ENCODE measurements at places on chromosomes 6 and 20. TPM values are rescaled to one million over a fixed set of nuclear protein-coding genes. Genes with fewer than 3 reads are reported as not detected.

DNA sequence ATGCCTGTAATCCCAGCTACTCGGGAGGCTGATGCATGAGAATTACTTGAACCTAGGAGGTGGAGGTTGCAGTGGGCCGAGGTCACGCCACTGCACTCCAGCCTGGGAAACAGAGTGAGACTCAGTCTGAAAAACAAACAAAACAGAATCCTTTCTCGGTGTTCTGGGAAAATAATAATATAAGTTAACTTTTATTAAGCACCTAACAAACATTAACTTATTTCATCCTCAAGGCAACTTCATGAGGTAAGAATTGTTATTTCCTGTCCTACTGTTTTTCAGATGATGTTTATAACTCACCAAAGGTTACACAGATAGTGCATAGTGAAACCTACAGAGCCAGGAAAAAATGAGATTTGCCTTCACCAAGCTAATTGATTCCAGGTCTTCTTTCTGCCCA lies 221.4 kb downstream of the PHACTR1 start:
- H3K4me3 ChIP-seq = no peak overlapping the region
- H3K27ac ChIP-seq = no peak overlapping the region
- no peaks in the 10 kb centered on the region for H3K27me3 ChIP-seq
- no peak for DNase-seq
- no peaks in the 10 kb centered on the region for H3K4me1 ChIP-seq
- H3K36me3 ChIP-seq = no peaks in the 10 kb centered on the region

- no peaks in the 10 kb centered on the region for H3K27me3 ChIP-seq
- H3K27ac ChIP-seq = no peak overlapping the region
- no peak overlapping the region for H3K4me3 ChIP-seq
- H3K36me3 ChIP-seq = no peaks in the 10 kb centered on the region
These were observed 6.2 kb downstream of the DUSP22 start for GRCh38 chr6:298233-299103.

DNA sequence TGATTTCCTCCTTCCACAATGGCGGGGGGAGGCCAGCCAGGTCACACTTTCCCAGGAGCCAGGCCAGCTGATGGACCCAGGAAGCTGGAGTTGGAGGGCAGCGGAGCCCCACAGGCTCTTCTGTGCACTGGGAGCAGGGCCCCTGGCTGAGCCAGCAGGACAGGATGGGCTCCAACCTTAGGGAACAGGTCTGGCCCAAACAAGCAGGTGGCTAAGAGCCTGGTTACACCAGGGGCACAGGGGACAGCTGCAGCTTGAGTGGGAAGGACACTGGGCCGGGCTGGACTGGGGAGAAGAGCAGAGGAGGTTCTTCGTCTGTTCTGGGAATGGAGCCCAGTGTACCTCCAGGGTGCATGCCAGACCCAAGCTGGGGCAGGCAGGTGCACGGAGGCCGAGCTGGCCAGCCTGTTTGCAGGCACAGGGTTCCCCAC lies 102.3 kb downstream of the DLL1 start:
- no peak for DNase-seq
- no peaks in the 10 kb centered on the region for H3K36me3 ChIP-seq
- H3K4me1 ChIP-seq = no peaks in the 10 kb centered on the region
- H3K27me3 ChIP-seq = no peaks in the 10 kb centered on the region
- H3K4me3 ChIP-seq = no peak overlapping the region

DNA sequence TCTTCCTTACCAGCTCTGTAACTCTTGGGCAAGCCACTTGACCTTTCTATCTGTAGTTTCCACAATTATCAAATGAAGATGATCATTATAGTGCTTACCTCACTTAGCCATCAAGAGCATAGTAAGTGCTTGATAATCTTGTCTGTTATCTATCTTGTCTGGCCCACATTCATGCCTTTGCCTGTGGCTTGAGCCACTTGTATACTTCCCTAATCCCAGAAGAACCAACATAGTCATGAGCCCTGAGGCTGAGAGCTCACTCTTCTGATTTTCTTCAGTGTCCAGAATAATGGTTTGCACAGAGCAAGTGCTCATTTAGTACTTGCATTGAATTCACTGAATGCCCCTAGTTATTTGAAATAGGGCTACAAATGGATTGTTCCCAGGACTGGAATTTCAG lies 108.2 kb downstream of the SASH1 start:
- H3K27me3 ChIP-seq = no peaks in the 10 kb centered on the region
- peaks cover 7% of the 10 kb centered on the region for H3K36me3 ChIP-seq
- H3K27ac ChIP-seq = no peak overlapping the region
- H3K4me3 ChIP-seq = no peak overlapping the region
- peaks cover 4% of the 10 kb centered on the region for H3K4me1 ChIP-seq
- peak; percentile 11 for DNase-seq

DNA sequence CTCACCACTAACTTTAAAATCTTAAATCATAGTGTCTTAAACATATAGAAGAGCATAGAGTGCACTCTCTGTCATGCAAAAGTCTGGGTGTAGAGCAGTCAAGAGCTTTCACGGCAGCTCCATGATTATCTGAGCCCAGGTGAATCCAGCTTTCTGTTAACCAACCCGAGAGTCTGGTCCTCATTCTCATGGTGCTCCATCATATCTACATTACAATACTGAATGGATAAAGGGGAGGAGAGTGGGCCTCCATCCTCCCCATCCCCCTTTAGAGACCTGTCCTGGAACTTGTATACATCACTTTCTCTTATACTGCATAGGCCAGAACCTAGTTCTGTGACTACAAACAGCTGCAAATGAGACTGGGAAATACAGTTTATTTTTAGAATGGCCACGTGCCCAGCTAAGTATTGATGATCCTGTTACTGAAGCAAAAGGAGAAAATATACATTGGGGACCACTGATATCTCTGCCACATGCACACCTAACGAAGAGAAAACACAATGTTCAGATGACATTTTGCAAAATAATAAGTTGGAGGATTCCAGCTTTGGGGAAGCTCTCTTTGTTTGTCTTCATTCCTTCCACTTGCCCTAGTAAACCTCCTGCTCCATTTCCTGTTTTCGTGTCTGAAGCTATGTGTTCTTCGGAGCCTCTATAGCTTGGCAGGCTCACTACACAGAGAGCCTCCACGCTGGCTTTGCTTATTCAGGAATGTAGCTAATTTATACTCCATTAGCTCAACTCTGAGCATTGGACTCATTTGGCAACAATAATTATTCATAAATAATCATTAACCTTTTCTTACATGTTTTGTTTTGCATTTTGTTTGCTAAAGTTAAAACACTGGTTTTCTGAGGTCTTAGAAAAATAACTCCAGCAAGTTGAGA lies 110.1 kb downstream of the IYD start:
- no peak for DNase-seq
- H3K36me3 ChIP-seq = no peaks in the 10 kb centered on the region
- H3K27ac ChIP-seq = no peak overlapping the region
- H3K4me3 ChIP-seq = no peak overlapping the region

DNA sequence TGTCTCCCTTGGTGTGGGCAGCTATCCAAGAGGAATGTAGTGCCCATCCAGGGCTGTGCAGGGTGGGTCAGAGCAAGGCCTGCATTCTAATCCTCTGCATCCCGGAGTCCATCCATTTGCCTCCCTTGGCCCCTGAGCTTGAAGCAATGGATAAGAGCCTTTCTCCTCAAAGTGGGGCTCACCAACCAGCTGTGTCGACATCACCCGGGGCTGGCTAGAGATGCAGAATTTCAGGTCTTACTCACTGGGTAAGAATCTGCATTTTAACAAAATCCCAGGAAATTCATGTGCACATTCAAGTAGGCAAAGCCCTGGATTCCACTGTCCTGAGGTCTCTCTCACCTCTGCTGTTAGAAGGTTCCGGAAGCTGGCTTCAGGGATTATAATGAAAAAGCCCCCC lies 95.3 kb downstream of the MDGA1 start:
- no peak overlapping the region for H3K4me3 ChIP-seq
- H3K36me3 ChIP-seq = no peaks in the 10 kb centered on the region
- no peak overlapping the region for H3K27ac ChIP-seq

DNA sequence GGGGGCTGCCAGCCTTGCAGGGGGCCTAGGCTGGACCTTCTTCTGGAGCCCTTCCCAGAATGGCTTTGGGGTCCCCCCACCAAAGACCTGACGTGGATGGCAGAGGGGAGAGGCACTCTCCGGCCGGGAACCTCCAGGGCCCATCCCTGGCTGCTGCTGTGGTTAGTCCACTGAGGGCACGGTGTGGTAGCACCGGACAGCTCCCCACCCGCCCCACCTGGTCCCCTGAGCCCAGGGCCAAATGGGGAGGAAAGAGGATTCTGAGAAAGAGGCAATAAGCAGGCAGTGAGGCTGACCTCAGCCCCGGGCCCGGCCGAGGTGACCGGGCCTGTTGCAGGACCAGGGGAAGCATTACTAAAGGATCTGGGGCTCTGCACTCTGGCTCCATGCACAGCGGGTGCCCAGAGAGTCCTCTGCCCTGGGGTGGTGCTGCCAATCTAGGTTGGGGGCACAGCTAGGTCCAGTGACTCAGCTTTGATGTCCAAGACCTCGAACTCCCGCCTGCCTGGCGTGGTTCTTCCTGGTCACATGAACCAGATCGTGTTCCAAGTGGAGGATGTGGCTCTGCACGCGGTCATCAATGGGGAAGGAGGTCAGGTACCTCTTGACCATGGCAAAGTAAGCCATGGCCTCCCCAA lies 2.2 kb downstream of the CENPB start:
- H3K4me1 ChIP-seq = no peaks in the 10 kb centered on the region
- H3K4me3 ChIP-seq = peak overlapping the region; percentile 78

CCDC170 gene
- total RNA-seq = 2.1 TPM

DNA sequence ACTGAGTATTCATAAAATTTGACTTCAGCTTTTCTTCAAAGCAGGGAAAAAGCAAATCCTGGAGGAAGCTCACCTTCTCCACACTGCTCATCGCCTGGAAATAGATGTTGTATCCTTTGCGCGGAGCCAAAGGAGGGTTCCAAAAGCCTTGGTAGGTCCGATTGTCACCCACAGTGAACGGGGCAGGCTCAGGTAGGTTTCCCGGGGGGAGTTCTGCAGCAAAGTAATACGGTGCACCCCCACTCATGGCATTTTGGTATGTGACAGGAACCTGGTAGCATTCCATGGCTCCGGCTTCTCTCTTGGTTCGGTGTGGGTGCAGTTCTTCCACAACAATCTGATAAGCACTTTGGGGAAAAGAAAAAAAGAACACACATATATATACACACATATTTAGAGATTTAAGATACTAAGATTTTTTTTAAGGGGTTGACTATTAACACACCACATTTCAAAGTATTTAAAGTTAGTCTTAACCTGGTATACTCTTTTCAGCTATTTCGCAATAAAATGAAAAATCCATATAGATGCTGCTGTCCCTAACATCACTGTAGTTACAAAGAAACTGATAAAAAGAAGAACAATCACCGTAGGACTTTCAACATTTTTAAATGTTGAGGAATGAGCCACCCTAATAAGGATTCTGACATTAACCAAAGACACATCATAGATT lies 166.7 kb upstream of the THEMIS start:
- no peak overlapping the region for H3K4me3 ChIP-seq
- H3K27me3 ChIP-seq = no peaks in the 10 kb centered on the region
- H3K36me3 ChIP-seq = no peaks in the 10 kb centered on the region

- no peak overlapping the region for H3K27ac ChIP-seq
- H3K27me3 ChIP-seq = no peaks in the 10 kb centered on the region
- no peaks in the 10 kb centered on the region for H3K4me1 ChIP-seq
These were observed 129.6 kb upstream of the CST7 start for GRCh38 chr20:24819331-24819965.

DNA sequence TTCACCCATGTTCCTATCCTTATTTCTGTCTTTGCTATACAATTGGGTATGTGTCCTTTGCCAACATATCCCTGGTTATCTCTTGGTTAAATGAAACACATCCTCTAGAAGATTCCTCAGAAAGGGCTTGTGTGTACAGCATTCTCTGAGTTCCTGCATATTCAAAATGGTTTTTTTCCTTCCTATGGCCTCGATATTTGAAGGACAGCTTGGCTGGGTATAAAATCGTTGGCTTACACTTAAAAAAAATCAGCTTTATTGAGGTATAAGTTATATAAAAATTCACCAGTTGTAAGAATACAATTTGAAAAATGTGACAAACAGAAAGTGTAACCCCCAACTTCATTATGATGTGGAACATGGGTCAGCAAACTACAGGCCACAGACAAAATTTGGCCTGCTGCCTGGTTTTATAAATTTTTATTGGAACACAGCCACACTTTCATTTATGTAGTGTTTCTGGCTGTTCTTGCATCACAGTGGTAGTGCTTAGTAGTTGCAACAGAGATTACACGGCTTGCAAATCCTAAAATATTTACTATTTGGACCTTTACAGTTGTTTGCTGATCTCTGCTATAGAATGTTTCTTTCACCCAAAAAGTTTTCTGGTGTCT lies 16.7 kb downstream of the PCMT1 start:
- no peaks in the 10 kb centered on the region for H3K4me1 ChIP-seq
- peaks cover 44% of the 10 kb centered on the region for H3K36me3 ChIP-seq
- DNase-seq = no peak
- H3K27me3 ChIP-seq = no peaks in the 10 kb centered on the region
- no peak overlapping the region for H3K4me3 ChIP-seq

DNA sequence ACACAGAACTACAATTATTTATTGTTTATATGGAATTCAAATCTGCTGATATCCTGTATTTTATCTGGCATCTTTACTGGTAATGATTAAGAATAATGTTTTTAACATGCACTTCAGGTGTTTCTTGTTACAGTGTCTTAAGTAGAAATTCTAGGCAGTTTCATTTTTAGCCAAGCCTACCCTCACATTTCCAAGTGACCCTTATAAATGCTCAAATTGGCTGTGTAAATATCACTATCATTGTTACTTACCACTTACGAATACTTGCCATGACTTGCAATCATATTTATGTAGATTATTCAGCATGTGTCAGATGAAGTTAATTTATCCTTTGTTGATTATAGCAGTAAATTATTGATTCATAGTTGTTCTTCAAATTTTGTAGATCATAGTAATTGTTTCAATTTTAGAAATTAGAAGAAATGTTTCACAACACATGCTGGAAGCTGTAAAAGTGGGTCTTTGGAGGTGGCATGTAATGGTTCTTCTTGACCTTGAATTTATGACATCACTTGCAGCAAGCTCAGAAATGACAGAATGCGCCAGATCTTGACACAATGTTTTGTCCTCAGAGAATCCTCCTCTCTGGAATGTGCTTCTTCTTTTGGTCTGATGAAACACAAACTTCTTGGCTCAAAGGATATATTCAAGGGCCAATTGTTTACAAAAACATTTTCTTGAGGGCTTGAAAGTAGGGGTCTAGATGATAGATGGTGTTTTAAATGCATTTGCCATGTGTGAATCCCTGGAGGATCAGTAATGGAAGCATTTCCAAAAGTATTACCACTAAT lies 471.8 kb downstream of the COL12A1 start:
- no peaks in the 10 kb centered on the region for H3K36me3 ChIP-seq
- H3K4me1 ChIP-seq = no peaks in the 10 kb centered on the region
- no peaks in the 10 kb centered on the region for H3K27me3 ChIP-seq
- no peak for DNase-seq
- no peak overlapping the region for H3K4me3 ChIP-seq
- no peak overlapping the region for H3K27ac ChIP-seq

DNA sequence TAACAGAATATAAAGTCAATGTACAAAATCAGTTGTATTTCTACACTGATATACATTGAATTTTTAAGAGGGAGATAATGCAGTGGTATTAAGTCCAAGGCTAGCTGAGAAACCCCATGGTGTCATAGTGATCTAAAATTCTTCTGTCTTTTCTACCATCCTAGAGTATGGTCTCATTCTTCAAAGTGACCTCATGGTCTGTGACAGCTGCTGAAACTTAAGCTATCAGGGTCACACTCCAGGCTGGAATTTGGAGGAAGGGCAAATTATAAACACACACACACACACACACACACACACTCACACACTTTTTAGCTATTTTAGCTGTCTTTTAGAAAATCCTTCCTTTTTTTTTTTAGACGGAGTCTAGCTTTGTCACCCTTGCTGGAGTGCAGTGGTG lies 47.3 kb upstream of the DYNLRB1 start:
- no peak overlapping the region for H3K27ac ChIP-seq
- H3K27me3 ChIP-seq = no peaks in the 10 kb centered on the region
- no peak for DNase-seq
- H3K36me3 ChIP-seq = peaks cover 75% of the 10 kb centered on the region
- no peaks in the 10 kb centered on the region for H3K4me1 ChIP-seq
